ENCODE measurements at places on chromosomes 3 and 15.

GRCh38 chr15:66623801-66624453, 58.1 kb upstream of the LCTL start:
- H3K4me3 ChIP-seq = no peak overlapping the region
- no peaks in the 10 kb centered on the region for H3K36me3 ChIP-seq
- H3K27me3 ChIP-seq = no peaks in the 10 kb centered on the region
- H3K27ac ChIP-seq = no peak overlapping the region
- no peak for DNase-seq
- H3K4me1 ChIP-seq = peaks cover 32% of the 10 kb centered on the region

DNA sequence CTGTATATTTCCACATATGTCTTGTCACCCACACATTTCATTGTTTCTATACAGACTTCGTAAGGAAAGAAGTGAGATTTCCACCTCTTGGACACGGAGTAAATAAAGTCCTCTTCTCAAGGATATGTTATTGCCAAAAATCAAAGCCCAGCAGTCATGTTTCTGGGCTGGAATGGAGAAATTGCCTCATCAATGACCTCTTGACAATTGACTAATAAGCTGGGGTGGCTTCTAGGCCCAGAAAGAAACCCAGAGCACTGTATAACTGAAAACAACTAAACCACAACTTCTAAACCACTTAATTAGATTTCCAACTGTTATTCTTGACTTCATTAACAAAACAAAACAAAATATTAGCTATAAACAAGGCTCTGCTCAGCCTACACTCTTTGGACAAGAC, 56.4 kb upstream of the SLC24A5 start:
- no peaks in the 10 kb centered on the region for H3K27me3 ChIP-seq
- no peak overlapping the region for H3K4me3 ChIP-seq
- no peaks in the 10 kb centered on the region for H3K4me1 ChIP-seq

DNA sequence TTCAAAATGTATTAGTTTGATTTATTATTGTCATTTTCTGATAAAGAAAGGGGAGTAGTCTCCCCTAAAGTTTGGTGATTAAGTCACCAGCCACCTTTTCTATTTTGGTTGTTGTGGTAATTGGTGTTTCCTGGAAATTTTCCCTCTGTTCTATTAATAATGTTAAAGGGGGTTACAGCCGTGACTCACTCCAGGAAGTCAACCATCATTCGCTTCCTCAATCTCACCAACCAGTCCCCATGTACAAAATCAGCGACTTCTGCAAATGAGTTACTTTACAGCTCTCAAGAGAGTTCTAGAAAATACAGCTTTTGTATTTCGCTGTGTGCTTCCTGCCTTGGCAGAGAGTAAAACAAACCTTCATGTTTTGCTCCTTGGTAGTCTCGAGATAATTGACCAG, 285.1 kb downstream of the LPP start:
- no peak overlapping the region for H3K27ac ChIP-seq
- no peaks in the 10 kb centered on the region for H3K27me3 ChIP-seq
- no peaks in the 10 kb centered on the region for H3K4me1 ChIP-seq
- H3K4me3 ChIP-seq = no peak overlapping the region
- no peaks in the 10 kb centered on the region for H3K36me3 ChIP-seq

GRCh38 chr3:130527426-130527825, 10.4 kb downstream of the COL6A6 start:
- DNase-seq = no peak
- peaks cover 14% of the 10 kb centered on the region for H3K27me3 ChIP-seq
- no peak overlapping the region for H3K4me3 ChIP-seq
- no peak overlapping the region for H3K27ac ChIP-seq
- no peaks in the 10 kb centered on the region for H3K4me1 ChIP-seq

GRCh38 chr15:90209591-90209990, 8.5 kb downstream of the SEMA4B start:
- no peak overlapping the region for H3K4me3 ChIP-seq
- peaks cover 23% of the 10 kb centered on the region for H3K36me3 ChIP-seq
- no peaks in the 10 kb centered on the region for H3K27me3 ChIP-seq
- H3K27ac ChIP-seq = peak overlapping the region; percentile 100
- peaks cover 97% of the 10 kb centered on the region for H3K4me1 ChIP-seq

GRCh38 chr3:49647741-49648140, 26.4 kb upstream of the APEH start:
- H3K36me3 ChIP-seq = no peaks in the 10 kb centered on the region
- H3K4me3 ChIP-seq = no peak overlapping the region
- no peaks in the 10 kb centered on the region for H3K4me1 ChIP-seq
- H3K27ac ChIP-seq = no peak overlapping the region

DNA sequence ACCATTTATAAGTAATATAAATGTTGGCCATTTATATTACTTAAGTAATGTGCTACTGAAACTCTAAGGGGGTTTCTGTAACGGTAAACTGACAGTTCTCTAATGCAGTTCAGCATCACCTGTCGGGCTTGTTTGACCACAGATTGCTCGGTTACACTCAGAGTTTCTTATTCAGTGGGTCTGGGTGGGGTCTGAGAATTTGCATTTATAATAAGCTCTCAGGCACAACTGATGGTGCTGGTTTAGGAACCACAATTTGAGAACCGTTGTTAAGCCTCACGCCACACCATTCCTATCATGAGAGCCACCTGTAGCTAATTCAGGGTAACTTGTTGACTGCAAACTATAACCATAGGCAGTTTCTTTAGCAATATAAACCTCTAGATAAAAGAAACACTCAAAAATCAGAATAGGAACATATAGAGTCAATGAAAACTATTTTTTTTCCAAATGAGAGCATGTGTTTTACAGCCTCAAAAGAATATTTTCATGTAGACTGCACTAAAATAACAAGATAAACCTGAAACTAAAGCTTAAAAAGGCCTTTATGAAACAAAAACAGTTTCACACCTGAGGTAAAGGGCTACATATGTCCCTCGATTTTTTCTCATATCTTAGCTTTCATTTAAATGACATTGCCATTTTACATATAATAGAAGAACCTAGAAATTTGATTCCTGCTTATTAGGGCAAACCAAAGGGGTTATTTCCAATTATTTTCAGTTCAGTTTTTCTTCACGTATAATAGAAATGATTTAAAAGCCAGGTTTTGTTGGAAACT, 604.8 kb downstream of the UNC13C start:
- DNase-seq = no peak
- H3K27me3 ChIP-seq = no peaks in the 10 kb centered on the region
- H3K4me3 ChIP-seq = no peak overlapping the region
- H3K4me1 ChIP-seq = no peaks in the 10 kb centered on the region
- H3K27ac ChIP-seq = no peak overlapping the region

DNA sequence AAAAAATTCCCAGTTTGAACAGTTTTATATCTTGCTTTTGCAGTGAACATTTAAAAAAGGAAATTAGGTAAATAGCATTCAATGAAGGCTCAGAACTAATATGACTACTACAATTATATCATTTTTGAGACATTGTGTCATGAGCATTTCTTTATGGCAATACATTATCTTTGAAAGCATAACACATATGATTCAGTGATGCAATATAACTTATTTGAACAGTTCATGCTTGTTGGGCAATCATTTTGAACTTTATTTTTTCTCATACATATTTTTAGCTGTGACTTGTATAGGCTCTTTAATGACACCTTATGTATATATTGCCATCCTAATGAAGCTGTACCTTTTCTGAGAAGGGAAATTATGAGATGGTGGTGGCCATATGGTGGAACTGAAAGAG, 828.6 kb upstream of the NR2F2 start:
- DNase-seq = no peak
- H3K36me3 ChIP-seq = no peaks in the 10 kb centered on the region
- no peak overlapping the region for H3K27ac ChIP-seq
- H3K4me3 ChIP-seq = no peak overlapping the region

DNA sequence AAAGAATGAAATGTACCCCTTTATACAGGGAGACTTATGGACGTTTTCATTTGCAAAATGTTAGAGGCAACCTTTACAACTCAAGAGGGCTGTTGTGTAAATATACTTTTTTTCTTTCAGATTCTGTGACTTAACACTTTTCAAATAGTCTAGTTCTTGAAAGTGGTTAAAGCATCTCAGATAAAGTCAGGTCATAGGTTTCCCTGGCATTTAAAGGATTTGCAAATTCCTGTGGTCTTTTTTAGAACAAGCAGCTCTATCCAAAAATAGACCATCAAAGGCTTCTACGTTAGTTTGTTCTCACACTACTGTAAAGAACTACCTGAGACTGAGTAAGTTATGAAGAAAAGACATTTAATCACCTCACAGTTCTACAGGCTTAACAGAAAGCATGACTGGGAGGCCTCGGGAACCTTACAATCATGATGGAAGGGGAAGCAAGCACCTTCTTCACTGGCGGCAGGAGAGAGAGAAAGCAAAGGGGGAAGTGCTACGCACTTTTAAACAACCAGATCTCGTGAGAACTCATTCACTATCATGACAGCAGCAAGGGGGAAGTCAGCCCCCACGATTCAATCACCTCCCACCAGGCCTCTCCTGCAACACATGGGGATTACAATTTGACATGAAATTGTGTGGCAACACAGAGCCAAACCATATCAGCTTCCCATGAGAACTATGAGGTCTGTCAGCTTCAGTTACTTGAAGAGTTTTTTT, 23.3 kb upstream of the GABRR3 start:
- no peak overlapping the region for H3K4me3 ChIP-seq
- H3K36me3 ChIP-seq = no peaks in the 10 kb centered on the region
- H3K4me1 ChIP-seq = no peaks in the 10 kb centered on the region
- H3K27me3 ChIP-seq = no peaks in the 10 kb centered on the region
- DNase-seq = no peak
- no peak overlapping the region for H3K27ac ChIP-seq

DNA sequence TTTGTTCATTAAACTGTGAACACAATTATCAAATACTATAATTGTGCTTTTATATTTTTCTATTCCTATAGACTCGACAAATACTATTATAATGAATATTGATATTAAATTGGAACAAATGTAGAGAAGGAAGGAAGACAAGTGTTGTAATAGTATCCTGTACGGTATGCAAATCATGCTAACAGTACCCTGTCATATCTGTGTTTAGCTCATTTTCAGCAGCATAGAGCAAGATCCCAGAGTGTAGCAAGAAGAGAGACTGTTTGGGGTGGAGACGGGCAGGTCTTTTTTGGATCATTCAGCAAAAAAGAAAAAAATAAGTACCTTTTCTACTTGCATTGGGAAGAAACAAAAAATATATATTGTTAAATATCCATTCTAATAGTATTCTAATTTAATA, 224.1 kb downstream of the TPRG1 start:
- no peak for DNase-seq
- no peaks in the 10 kb centered on the region for H3K27me3 ChIP-seq
- H3K4me1 ChIP-seq = no peaks in the 10 kb centered on the region
- no peak overlapping the region for H3K27ac ChIP-seq
- no peaks in the 10 kb centered on the region for H3K36me3 ChIP-seq

GRCh38 chr3:39445927-39446326, 21.6 kb upstream of the MOBP start:
- DNase-seq = no peak
- H3K27me3 ChIP-seq = no peaks in the 10 kb centered on the region
- H3K4me3 ChIP-seq = no peak overlapping the region
- H3K36me3 ChIP-seq = no peaks in the 10 kb centered on the region
- H3K27ac ChIP-seq = no peak overlapping the region

- no peak for DNase-seq
- H3K36me3 ChIP-seq = no peaks in the 10 kb centered on the region
- no peak overlapping the region for H3K4me3 ChIP-seq
- 0 out of 2 replicates have a peak, but pooled peaks cover 11% of the 10 kb centered on the region for H3K4me1 ChIP-seq
- H3K27ac ChIP-seq = peak overlapping the region; percentile 88
Measured at GRCh38 chr3:49930922-49931321, 1.3 kb upstream of the MON1A start.

DNA sequence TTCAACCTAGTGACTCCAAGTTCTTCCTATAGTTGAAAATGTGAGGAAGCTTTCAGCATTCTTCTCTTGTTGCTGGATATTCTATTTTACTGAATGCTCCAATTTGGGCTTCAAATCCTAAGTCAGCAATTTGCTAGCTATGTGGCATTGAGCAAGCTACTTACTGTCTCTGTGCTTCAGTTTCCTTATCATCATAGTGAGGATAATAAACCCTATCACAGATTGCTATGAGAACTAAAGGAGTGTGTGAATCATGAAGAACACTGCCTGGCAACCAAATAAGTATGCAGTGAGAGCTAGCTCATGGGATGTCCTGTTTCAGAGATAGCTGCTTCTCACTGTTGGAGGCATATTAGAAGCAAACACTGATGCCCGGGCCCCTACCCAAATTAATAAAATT, 163.8 kb upstream of the CDIN1 start:
- H3K27me3 ChIP-seq = no peaks in the 10 kb centered on the region
- DNase-seq = no peak
- no peaks in the 10 kb centered on the region for H3K4me1 ChIP-seq
- no peak overlapping the region for H3K4me3 ChIP-seq

GRCh38 chr15:49721621-49722020, 100.8 kb downstream of the DTWD1 start:
- H3K4me1 ChIP-seq = no peaks in the 10 kb centered on the region
- no peak overlapping the region for H3K27ac ChIP-seq
- H3K27me3 ChIP-seq = no peaks in the 10 kb centered on the region
- no peak overlapping the region for H3K4me3 ChIP-seq
- DNase-seq = no peak

DNA sequence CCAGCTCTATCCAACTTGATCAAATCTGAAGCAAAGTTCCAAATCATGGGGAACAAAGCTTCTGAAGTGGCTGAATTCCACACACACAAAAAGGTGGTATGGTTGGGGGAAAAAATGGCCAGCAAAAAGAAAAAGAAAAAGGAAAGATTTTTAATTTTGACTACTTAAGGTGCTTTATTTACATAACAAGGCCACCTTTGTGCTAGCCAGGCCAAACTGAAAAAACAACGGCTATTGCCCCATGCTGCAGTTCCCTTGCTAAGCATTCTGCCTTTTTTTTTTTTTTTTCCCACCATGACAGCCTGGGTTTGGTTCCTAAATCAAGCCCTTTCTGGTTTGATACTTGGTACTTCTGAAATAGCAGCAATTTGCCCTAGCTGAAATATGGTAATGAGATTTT, 66.5 kb upstream of the DAZL start:
- H3K4me1 ChIP-seq = no peaks in the 10 kb centered on the region
- H3K4me3 ChIP-seq = no peak overlapping the region
- no peaks in the 10 kb centered on the region for H3K27me3 ChIP-seq
- H3K36me3 ChIP-seq = no peaks in the 10 kb centered on the region
- DNase-seq = no peak
- no peak overlapping the region for H3K27ac ChIP-seq

- no peak for DNase-seq
- H3K36me3 ChIP-seq = no peaks in the 10 kb centered on the region
- no peaks in the 10 kb centered on the region for H3K27me3 ChIP-seq
- H3K4me3 ChIP-seq = no peak overlapping the region
- H3K4me1 ChIP-seq = no peaks in the 10 kb centered on the region
- no peak overlapping the region for H3K27ac ChIP-seq
Measured at GRCh38 chr3:42717306-42717705, 14.7 kb upstream of the HHATL start.

- no peak overlapping the region for H3K4me3 ChIP-seq
- H3K36me3 ChIP-seq = no peaks in the 10 kb centered on the region
- H3K27me3 ChIP-seq = no peaks in the 10 kb centered on the region
- DNase-seq = no peak
Measured at GRCh38 chr15:51260202-51260601, 78.2 kb downstream of the CYP19A1 start.

GRCh38 chr3:53661480-53661879, 167.1 kb downstream of the CACNA1D start:
- no peaks in the 10 kb centered on the region for H3K27me3 ChIP-seq
- H3K27ac ChIP-seq = no peak overlapping the region
- no peak for DNase-seq
- H3K36me3 ChIP-seq = no peaks in the 10 kb centered on the region
